Pulmonary artery endothelial cell (primary cell): ENCODE measurements at places on chromosomes 13 and 19. TPM values are rescaled to one million over a fixed set of nuclear protein-coding genes. Genes with fewer than 3 reads are reported as not detected.

CPT1C gene
- 20.0 and 24.7 TPM in 2 replicates for total RNA-seq

PSG6 gene
- not detected in 2 replicates for total RNA-seq

DNA sequence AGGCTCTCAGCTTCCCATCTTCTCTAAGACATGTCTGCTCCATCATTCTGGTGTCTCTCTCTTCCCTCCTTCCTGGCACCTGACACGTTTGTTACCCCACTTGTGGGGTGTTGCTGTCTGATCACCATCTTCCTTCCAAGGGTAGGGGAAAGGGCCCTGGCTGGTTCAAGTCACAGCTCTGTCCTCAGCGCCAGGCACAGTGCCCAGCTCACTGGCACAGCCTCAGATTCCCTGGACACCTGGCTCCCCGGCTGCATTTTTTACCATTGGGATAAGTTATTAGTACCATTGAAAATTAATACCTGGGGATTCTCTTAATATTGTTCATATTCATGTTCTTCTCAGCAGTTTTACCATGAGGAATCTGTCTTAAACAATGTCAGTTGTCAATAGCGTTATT is 50.8 kb upstream of the LDLR start:
- no peak for DNase-seq

DNA sequence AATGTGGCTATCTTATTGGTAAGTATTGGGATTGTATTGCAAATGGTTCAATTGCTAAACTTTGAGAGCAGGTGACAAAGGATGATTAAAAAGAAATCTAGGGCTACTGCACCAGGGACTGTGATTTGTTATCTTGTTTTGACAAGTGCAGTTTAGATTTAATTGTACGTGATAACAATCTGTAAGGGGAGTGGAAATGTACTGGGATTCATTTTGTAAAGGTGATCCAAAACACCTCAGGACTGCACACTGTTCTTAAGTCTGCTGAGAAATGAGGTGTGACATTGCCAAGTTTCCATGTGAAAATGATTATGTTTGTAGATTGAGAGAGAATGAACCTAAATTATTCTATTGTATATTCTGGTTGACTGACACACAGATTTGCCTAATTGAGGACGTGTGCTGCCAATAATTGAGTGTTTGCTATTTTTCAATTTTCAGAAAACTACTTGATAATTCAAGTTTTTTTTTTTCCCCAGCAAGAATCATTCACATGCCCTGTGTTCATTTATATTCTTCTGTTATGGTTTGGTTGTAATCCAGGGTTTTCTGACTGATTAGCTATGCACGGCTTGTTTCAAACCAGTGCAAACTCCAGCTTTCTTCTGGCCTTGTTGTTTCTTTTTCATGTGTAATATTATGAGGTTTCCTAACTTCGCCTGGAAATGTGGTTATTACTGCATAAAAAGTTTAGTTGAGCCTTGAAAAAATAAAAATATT is 308.0 kb downstream of the OLFM4 start:
- DNase-seq: no peak
